ENCODE measurements at places on chromosomes 12 and 14.
A peak's percentile ranks its signal among the peaks of the same experiment; 100 is the strongest.

- no peak for DNase-seq
Observed at GRCh38 chr12:52007158-52007921, 594 bp downstream of the TAMALIN start.

DNA sequence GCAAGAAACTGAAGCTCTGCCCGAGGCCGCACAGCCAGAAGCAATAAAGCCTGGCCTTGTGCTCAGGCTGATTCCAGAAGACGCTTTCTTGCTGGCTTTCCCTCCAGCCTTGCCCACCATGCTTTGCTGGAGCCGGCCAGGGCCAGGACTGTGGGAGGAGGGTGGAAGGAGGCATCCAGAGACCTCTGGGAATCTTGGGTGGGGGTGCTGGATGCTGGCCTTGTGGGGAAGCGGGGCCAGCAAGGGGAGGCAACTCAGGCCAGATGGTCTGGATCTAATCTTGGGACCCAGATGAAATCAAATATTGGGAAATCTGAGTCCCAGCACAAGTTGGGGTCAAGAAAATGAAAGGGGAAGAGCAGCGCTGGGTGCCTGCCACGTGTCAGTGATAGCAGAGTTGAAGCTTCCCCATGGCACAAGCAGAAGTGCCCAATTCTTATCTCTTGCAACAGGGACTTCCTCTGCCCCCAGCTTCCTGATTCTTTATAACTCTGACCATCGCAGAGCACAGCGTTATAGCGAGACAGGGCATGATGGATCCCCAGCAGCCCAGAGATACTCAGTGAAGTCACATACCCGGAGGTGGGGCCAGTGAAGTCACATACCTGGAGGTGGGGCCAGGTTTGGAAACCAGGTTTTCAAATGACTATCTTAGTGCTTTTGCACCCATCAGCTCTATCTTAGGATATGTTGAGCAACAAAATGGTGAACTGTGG is 6.4 kb upstream of the RABGGTA start:
- DNase-seq = no peak

GRCh38 chr14:69537900-69538299 is 36.8 kb downstream of the CCDC177 start:
- no peak for DNase-seq

DNA sequence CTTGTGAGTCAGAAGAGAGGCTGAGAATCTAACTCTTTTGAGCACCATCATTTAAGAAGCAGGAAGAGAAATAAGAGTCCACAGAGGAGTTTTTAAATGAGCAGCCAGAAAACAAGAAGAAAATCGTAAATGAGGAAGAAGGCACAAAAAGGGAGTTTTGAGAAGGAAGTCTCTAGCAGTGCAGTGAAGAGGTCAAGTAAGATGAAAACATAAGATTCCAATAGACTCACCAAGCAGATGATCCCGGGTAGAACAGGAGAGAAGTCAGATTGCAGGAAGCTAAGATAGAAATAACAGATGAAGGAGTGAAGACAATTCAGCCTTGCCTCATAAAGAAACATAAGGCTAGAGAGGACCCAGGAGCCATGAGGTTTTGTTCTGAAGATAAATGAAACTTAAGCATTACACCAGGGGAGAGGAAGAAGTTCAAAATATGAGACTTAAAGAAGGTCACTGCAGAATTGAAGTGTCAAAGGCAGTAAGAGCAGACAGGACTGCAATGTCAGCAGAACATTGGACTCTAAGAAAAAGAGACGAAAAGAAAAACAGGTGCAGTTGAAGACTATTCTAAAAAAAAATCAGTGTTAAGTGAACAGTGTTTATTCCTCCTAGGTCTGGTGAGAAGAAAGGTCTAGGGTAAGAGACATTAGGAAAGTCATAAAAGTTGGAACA is 229.0 kb downstream of the SEC23A start:
- DNase-seq = no peak

DNA sequence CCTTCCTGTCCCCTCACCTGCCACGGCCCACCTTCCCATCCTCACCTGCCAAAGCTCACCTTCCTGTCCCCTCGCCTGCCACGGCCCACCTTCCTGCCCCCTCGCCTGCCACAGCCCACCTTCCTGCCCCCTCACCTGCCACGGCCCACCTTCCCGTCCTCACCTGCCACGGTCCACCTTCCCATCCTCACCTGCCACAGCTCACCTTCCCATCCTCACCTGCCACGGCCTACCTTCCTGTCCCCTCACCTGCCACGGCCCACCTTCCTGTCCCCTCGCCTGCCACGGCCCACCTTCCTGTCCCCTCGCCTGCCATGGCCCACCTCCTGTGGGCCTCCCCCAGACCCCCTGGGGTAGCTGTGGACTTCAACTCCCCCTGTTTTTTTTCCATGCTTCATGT is 48.8 kb upstream of the GPR68 start:
- DNase-seq = no peak

DNA sequence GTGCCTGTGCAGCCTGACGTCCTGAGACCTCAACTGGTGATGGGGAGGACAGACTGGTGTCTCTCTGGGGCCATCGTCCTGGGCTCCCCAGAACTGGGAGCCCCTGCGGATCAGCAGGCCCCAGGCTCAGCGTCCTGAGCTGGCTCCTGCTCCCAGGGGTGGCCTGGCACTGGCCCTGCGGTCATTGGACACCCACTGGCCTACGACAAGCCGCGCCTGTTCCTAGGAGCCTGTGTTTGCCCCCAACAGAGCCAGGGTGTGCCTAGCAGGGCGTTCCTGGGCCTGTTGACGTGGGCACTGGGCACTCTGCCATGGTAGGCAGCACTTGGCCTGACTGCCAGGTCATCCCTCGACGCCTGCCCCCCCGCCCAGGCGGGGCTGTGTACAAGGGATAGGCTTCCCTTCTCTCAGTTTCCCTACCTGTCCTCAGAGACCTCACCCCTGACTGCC is 8.4 kb downstream of the ADSS1 start:
- no peak for DNase-seq

- DNase-seq = no peak
Observed at GRCh38 chr12:108852674-108853309, 4.6 kb downstream of the SSH1 start.

GRCh38 chr14:92931681-92932447 is 8.9 kb downstream of the CHGA start:
- DNase-seq = no peak

DNA sequence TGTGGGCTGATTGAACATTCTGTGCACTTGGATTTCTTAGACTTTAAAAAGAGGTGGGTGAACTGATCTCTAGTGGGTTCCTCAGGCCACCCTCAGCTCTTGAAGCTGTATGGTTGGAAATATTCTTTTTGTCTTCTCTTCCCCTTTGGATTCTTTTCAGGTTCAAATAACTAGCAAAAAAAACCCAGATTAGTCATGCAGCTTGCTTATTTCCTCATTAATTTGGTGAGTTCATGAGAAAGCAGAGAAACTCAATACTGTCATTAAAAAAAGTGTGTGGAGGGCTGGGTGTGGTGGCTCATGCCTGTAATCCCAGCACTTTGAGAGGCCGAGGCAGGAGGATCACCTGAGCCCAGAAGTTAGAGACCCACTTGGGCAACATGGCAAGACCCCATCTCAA is 183.4 kb downstream of the ESR2 start:
- no peak for DNase-seq

- no peak for DNase-seq
Observed at GRCh38 chr12:20050221-20050620, 318.1 kb upstream of the PDE3A start.

DNA sequence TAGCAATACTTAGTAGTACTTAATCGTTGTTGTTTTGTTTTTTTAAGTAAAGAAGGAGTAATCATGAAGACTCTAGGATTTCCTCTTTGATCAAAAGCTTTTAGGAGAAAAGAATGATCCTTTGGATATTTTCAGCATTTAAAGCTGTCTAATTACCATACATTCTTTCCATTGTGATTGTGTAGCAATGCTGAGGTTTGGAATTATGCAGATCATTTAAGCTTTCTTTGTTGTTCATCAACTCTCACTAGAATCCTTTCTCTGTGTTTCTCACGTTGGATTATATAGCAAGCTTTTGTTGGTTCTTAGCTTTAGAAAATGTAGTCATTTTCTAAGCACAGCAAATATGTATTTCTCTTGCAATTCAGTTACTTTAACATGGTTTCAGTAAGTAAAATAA is 25.8 kb downstream of the CCDC91 start:
- DNase-seq = no peak

- DNase-seq = peak; percentile 54
Observed at GRCh38 chr14:67674139-67674479, 323 bp downstream of the VTI1B start.

DNA sequence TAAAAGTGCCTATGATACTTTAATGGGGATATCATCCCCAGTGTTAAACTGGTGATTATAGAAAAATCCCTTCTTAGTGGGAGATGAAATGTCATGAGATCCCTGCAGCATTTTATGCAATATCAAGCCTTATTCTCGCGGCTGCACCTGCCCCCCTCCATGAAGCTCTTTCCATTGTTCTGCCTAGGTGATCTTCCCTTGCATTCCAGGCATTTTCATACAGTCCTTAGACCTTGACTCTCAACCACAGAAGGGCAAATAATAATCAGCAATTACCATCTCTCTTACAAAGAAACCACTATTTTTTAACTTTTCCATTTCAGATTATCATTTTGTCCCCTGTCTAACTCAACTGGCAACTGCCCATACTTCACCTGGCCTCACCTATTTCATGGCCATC is 352.3 kb downstream of the NELL2 start:
- no peak for DNase-seq

- no peak for DNase-seq
Observed at GRCh38 chr12:98845957-98846356, 200.9 kb downstream of the APAF1 start.

DNA sequence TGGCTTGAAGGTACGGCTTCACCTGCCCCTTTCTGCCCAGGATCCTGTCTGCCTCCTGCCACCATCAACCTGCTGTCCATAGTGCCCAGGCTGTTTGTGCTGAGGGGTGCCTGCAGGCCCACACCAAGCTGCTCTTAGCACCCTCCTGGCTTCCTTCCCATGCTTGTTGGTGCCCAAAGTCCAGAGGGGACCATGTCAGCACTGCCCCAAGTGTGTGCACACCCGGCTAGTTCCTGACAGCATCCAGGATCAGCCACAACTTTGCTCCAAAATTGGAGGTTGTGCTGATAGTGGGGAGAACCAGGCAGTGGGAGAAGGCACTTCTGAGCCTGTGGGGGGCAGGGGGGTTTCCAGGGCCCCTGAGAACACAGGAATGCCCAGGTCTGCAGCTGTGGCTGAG is 44.5 kb upstream of the PRPF39 start:
- DNase-seq = no peak

- DNase-seq = no peak
Observed at GRCh38 chr14:23431486-23431885, 4.0 kb downstream of the MYH7 start.

DNA sequence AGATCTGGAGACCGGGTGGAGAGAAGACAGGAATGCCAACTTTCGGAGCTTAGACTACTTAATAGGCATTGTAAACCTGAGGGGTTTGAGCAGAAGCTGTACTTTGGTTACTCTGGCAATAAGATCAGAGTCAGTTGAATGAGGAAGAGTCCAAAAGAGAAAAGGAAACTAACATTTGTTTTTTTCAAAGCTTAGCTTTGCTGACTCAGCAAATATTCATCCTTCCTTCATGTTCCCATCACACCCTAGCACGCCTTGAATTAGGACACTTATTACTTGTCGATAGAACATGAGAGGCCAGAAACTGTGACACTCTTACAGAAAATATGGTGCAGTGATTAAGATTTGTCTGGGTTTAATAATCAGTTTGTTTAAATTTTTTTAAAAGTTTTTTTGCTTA is 266.9 kb upstream of the ATP2B1 start:
- no peak for DNase-seq

- DNase-seq = no peak
Observed at GRCh38 chr14:85867450-85867849, 337.5 kb downstream of the FLRT2 start.

DNA sequence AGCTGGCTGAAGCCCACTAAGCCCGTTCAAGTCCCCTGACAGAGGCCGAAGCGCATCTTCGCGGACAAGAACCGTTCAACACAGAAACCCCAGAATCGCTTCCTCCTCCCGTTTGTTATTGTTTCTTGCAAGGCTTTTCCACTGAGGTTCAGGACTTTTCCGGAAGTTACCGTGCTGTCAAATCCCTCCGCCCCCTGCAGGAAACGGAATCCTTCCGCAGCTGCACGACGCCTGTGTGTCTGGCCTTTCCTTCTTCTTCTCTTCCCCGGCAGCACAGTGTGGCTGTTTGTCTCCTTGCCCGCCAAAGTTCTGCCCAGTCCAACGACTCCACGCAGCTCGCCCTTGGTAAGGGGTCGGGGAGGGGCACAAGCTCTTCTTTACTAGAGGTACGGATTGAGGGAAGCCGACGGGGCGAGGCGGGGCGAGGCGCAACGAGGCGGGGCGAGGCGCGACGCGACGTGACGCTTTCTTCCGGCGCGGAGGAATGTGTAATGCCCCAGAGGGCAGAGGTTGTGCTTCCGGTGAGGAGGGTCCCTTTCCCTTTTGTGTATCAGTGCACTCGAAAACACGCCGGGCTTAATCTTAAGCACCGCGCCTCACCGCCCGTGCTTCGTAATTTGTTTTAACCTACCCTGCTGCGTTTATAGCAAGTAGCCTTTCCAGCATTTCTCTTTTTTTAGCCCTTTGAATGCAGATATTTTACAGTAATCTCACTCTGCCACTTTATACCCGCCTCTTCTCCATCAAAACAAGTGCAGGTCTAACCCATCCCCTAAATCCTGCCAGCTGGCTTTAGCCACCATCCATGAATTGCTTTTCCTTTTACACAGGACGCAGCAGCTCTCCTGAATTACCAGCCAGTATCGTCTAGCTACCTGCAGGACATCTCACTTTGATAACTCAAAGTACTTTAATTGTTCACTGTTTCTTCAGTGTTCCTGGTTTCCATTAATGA is at the start of gene KDM5A:
KDM5A (minus strand) TSS at position 179 of the 955 bp plus-strand sequence. CDS start 229 bp downstream, outside the sequence.
- DNase-seq = peak; percentile 92

DNA sequence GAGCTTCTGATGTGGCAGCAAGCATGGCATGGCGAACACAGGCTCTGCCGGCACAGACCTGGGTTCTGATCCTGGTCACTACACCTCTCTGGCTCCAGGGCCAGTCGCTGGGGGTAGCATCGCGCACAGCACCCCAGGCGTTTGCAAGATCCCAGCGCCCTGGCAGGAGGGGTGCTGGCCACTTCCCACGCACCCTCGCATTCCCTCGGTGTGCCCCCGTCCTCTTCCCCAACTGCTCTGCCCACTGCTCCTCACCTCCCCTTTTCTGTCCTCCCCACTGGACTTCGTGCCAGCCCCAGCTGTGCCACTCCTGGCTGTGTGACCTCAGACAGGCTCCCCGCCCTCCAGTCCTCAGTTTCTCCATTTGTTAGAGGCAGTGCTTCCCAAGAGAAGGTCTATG is 2.8 kb downstream of the CDK2AP1 start:
- no peak for DNase-seq
